ENCODE measurements at places on chromosomes 7 and 10.
A peak's percentile ranks its signal among the peaks of the same experiment; 100 is the strongest.

DNA sequence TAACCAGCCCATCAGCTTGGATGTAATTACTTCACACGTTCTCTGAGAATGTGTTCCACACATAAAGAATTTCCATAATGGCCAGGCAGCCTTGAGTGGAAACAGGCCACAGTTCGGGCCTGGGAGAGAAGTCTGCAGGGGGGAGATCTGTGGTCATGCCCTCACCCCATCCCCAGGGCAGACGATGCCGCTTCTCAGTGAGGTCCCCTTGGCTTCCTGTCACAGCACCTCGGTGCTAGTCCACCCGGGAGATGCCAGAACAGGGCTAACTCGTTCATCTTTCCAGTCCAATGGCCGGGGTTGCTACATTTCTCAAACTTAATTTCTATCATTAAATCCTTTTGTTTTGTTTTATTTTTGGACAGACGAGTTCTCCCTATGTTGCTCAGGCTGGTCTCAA lies 624.1 kb downstream of the PTPRN2 start:
- DNase-seq, result no peak

DNA sequence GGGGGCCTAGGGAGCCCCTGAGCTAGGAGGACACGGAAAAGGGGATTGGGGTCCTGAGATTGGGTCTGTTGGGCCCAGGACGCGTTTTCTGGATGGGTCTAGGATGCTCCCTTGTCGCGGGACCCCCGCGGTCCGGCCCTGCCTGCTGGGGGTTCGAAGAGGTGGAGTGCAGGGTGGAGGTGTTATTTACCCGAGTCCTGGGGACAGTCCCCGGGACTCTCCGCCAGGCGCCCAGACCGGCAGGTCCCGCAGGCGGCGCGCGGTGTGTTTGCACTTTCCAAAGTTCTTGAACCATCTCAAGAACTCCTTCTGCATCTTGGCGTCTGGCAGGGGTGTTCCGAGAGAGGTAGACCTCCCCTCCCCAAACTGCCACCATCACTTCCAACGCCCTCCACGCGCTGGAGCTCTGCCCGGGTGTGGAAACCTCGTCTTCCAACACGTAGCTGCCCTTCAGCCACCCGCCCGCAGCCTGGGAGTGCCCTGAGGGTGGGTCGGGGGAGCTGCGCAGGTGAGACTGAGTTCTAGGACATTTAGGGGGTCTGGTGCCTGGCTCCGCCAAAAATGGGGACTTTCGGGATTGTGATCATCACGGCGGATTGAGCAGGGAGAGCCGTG lies 569 bp downstream of the CAV1 start:
- peak; percentile 58 for DNase-seq

DNA sequence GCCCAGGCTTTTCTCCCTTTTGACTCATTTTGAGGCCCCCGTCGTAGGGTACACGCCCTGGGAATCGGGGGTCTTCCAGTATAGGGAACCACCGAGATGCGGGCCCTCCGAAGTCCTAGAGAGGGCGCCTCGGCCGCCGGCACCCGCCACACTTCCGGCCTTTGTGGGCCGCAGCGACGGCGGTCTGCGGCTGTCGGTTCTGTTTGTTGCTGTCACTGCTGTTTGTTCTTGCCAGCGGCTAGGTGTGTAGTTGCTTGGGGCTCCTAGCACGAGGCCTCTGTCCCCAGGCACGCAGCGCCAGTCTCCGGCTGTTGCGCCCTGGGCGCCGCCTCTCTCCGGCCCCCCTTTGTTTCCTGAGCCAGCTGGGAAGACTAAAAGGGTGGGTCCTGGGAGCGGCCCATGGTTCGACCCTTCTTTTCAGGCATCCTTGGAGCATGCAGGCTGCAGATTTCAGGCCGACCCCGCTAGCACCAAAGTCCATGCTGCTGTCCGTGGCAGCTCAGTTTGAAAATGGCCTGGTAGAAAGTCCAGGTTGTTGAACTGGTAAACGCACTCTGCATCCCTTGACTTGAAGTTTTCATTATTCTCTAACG lies 17.8 kb upstream of the ZKSCAN1 start:
- DNase-seq, result peak; percentile 83

GRCh38 chr10:4022473-4022872 lies 237.5 kb upstream of the KLF6 start:
- DNase-seq, result no peak

DNA sequence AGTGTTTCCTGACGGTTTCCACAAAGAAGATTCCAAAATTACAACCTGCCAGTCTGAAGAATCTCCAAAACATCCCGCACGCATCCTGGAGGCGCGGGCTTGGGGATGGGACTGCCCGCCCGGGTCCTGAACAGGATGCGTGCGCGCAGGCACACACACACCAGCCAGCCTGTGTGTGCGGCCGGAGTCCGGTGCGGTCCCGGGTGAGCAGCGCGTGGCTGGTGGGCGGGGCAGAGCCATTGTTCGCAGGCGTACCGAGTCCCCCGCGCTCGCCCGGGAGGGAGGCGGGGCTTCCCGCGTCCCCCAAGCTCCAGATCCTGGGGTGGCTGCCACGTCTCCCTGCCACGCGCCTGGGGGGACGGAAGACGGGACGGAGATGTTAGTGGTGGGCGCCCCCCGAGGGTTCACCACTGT lies 675 bp upstream of the SCD start:
- DNase-seq, result peak; percentile 88

GRCh38 chr7:1809070-1809469 lies 139.0 kb downstream of the ELFN1 start:
- DNase-seq, result no peak

DNA sequence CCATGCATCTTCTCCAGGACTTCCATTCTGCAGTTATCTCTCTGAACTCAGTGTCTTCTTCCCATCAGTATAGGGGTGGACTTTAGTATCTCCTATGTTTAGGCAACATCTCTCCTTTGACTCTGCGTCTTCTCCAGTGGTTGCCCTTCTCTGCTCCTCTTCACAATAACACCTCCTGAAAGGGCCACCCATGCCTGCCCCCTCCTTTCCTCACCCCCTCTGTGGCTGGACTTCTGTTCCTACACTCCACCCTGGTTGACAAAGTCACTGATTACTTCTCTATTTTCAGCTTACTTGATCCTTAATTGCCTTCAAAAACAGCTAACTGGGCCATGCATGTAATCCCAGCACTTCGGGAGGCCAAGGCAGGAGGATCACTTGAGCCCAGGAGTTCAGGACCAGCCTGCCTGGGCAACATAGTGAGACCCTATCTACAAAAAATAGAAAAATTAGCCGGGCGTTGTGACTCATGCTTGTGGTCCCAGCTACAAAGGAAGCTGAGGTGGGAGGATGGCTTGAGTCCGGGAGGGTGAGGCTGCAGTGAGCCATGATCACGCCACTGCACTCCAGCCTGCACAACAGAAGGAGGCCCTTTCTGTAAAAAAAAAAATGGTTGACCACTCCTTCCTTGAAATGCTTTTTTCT lies 13.7 kb downstream of the SRGN start:
- DNase-seq, result no peak

DNA sequence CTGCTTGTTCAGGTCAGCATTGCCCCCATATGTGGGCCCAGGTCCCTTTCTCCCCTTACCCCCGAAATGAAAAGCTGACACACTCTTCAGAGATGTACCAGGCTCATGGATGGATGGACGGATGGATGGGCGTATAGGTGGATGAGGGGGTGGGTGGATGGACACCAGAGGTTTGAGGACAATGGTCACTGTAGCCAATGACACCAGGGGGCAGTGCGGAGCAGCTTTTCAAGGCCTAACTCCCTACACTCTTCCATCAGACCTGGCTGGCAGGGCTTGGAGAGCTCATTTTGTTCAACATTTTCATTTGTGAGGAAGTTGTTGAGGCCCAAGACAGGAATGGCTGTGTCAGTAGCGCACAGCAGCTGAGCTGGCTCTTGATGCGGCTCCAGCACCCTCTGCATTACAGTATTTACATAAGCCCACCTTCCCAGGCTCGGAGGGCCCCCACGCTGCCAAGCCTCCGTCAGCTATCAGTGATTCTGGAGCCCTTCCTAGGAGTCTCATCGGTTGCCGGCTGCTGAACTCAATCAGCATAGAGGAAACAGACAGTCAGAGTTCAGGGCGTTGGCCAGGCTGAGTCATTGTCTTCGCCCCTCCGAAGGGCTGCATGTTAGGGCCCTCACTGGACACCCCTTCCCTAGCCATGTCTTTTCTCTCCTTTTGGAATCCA lies 11.6 kb upstream of the FFAR4 start:
- peak; percentile 57 for DNase-seq

DNA sequence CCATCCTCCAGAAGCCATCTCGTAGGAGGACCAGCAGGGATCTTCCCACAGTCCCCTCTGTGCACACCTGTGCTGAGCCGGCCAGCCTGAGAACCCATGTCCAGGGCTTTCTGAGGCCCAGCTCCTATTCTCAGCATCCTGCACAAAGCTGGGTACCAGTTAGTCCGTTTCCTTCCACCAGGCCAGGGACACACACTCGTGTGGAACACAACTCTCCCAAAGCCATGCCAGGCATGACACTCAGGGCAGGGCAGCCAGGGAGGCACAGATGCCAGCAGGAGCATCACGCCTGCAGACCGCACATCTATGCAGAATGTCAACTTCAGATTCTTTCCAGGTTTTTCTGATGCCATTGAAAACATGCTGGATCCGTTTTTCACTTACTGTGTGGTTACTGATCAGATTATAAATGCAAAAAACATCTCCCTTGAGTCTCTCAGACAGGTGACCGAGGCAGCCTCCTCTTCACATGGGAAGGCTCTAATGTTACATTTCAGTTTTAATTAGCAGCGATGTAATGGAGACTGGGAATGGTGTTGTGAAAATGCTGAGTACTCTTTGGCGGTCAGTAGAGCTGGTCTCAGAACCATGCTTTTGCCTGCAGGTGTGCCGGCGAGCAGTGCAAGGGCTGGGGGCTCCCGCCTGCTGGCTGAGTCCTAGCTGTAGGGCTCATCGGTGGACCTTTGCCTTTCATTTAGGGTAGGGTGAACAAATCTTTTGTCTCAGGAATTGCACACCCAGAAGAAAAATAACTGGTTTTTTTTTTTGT lies 3.3 kb upstream of the SUN1 start:
- DNase-seq, result no peak

DNA sequence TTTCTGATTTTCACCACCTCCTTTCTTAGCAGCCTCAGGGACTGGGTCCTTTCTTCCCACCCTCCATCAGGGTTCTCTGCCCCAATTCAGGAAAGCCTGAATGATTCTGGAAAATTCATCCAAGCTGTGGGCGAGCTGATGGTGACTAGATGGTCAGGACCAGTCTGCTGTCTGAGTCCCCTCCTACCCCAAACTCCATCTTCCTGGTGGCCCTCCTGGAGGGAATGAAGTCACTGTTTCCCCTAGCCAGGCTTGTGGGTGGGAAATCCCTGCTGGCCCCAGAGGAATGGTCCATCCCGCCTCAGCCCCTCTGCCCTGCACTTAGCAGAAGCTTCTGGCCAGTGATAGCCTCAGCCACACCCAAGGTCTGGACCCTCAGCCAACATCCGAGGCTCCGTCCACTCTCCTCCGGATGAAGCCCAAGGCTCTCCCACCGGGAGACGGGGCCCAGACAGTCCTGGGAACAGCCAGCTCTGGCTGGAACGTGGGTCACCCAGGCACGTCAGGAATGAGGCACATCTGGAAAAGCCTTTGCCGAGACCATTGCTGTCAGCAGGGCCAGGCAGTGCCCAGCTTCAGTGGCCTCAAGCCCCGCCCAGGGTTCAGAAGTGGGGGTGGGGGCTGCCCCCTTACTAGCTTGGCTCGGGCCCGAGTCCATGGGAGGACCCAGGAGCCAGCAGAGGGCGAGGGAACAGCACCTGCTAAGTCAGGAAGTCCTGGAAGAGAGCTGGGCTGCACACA lies 4.0 kb upstream of the AQP1 start:
- no peak for DNase-seq

DNA sequence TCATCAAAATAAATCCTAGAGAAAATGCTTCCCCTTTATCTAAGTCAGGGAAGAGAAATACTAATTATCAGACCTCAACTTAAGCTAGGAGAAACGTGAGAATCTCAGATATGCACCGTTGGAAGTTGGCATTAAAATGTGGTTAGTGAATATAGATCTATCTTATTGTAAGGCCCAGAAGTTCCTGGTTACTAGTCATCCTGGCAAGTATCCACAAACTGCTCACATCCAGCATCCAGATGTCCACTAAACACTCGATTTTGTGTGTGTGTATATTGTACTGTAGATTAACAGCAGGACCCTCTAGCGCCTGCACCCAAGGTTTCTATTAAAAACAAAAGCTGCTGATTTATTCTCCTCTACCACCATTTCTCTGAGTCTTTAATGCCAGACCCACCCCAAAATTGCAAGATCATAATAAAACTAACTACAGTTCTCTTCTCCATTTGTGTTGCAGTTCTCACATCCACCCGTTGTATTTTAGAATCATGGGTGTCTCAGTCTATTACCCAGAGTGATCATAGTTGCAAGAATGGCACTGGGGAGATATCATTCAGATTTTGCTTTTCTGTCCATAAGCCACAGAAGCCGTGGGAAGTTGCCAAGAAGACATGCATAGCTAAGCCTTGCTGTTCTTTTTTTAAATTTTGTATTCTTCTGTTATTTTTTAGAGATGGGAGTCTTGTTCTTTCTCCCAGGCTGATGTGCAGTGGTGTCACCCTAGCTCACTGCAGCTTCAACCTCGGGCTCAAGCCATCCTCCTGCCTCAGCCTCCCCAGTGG lies 165.4 kb downstream of the KIAA1217 start:
- no peak for DNase-seq

DNA sequence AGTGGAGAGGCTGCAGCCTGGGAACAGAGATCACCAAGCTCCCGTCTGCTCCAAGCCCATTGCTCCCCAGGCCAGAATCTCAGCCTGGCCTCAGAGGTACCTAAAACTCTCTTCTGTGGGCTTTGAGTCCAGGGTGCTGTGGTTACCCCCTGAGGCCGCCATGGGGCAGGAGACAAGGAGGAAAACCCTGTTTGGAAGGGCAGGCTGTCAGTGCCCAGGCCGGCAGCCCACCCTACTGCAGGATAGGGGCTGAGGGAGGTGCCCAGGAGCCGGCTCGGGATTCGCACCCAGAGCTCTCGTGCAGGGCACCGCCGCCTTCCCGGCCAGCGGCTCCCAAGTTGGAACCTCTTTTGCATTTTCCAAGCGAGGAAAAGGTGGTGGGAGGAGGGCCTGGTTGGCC lies 24.5 kb downstream of the UNCX start:
- DNase-seq, result no peak

DNA sequence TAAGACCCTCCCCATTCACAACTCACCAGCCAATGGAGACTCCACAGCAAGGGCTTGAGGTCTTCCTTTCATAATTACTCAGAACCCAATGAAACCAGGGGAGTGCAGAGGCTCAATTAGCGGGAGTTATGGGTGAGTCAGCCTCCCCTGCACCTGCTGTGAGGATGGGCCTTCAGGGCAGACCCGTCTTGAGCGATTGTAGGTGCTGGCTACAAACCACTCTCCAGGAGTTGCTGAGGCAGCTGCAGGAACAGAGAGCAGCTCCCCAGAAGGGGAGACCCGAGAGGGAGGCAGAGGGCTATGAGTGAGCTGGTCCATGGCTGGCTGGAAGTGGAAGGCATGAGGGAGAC lies 58.5 kb upstream of the SORCS3 start:
- DNase-seq, result no peak

DNA sequence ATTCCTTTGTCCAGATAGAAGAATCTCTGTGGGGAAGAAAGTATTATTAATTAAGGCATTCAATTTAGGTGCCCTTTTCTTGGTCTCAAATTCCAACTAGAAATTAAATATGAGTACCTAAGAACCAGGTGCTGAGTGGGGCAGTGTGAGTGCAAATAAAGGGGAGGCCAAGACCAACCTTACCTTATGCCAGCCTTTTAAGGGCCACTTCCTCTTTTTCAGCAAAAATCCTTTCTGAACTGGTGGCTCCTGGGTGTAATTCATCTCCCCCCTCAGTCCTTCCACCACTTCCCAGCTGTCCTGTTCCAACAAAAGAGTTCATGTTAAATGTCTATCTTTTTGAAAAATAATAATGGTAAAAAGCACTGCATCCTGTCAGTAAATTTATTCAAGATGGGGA lies 108.2 kb downstream of the OSBPL3 start:
- DNase-seq, result no peak

Measured in activated T-cell treated with anti-CD3 and anti-CD28 coated beads, Interleukin-2, amount 50 U/mL, for 72 hours (primary cell).